Right cardiac atrium (tissue), 5 donors: ENCODE measurements at places on chromosomes 4 and X. TPM values are rescaled to one million over a fixed set of nuclear protein-coding genes. Genes with fewer than 3 reads are reported as not detected.

The MAGEE2 gene
- total RNA-seq: 0.32 TPM

- no peak for DNase-seq
Measured at GRCh38 chr4:27397886-27398285, 537.2 kb downstream of the STIM2 start.

- no peak for DNase-seq
Measured at GRCh38 chrX:64428371-64428770, 33.1 kb upstream of the MTMR8 start.

The FAT4 gene
- 14.1 TPM for total RNA-seq

- DNase-seq: peak; percentile 89
Measured at GRCh38 chr4:15001248-15001868, 923 bp upstream of the CPEB2 start.

DNA sequence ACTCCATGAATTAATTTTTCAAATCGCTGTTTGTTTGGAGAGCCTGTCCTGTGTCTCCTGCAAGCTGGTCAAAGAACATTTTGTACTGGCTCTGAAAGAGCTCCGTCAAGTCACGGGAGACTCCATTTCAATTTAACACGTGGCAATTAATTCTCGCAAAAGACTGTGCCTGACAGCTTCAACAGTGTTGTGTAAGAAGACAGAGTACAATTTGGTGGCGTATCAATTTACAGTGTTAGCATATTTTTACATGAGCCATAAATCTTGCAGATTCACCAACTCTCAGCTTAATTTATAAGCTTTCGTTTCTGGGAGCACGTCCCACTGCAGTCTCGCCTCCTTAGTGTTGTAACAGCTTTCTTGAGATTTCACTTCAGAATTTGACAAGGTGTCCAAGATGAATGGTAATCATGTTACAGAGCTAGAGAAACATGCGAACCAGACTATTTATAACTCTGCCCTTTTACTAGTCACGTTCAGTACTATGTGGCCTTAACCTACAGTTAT lies 70.8 kb downstream of the RWDD4 start:
- no peak for DNase-seq

DNA sequence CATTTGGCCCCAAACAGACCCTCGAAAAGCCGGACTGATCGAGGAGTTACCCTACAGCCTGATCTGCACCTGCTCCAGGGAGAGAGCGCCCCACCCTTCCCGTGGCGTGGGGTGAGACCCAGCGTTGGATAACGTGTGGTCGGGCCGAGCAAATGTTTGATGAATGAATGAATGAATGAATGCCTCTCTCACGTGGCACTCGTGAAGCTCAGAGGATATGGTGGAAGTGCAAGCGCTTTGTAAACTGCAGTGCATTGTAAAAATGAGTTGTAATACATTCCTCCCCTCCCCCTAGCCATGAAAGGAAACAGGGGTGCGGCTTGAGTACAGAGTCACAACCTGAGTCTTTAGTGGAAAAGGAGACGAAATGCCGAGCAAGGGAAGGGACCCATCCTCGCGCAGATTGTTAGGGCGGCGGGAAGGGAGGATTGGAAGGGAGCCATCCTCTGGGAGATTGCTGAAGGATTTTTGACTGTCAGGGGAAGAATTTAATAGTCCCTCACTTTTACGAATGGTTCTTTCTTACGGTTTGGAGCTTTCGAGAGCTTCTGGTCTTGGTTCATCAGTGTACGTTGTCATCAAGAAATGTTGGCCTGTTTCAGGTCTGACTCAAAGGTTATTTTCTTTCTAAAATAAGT lies 772 bp upstream of the FBXW7 start:
- no peak for DNase-seq

The AMTN gene
- not detected for total RNA-seq

The UGT2A2 gene
- not detected for total RNA-seq

DNA sequence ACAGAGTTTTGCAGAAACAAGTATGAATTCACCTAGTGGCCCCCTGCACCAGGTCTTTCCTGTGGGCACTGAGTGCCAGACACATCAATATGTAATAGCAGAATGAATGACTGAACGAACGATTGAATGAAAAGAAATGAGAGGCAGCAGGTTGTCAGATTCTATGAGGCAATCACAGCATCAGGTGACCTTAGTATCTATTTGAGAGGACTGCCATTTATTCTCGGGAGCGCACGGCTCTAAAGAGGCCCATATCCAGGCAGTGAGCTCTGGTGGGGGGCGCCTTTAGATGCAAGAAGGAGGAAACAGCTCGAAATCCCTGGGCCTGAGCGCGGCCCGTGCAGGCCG lies 528 bp upstream of the SLC25A4 start:
- DNase-seq: no peak

GRCh38 chr4:19941434-19941833 lies 310.3 kb upstream of the SLIT2 start:
- no peak for DNase-seq

The DUX4 gene
- total RNA-seq: not detected

DNA sequence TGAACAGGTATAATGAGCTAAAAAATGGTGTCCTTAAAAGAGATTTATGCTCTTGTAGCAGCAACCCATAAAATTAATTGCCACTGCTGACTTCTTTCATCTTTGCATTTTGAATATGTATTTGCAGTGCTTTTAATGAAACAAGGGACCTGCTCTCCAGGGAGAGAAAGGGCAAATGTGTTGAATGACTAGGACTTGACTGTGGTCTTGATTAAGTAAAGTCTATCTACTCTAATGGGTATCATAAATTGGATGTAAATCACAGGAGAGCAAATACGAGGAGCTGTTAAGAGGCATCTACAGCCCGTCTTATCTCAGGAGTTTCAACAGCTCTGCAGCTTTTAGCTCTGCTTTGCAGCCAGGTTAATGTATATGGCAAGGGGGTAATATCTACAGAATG lies 216.4 kb downstream of the PALLD start:
- DNase-seq: no peak

GRCh38 chr4:100936661-100937375 lies 410.5 kb downstream of the PPP3CA start:
- no peak for DNase-seq

The VEGFD gene
- total RNA-seq: 1.1 TPM

The DCTD gene
- 44.2 TPM for total RNA-seq
